ENCODE measurements at places on chromosomes 3 and 15.

GRCh38 chr15:88905576-88905975 is 7.6 kb downstream of the MFGE8 start:
- DNase-seq, result no peak

- DNase-seq, result no peak
These were observed 138.6 kb downstream of the FMN1 start for GRCh38 chr15:33055962-33056361.

- no peak for DNase-seq
These were observed 47.2 kb downstream of the DIPK2A start for GRCh38 chr3:144018776-144019175.

- no peak for DNase-seq
These were observed 25.7 kb downstream of the INSYN1 start for GRCh38 chr15:73727330-73727976.

DNA sequence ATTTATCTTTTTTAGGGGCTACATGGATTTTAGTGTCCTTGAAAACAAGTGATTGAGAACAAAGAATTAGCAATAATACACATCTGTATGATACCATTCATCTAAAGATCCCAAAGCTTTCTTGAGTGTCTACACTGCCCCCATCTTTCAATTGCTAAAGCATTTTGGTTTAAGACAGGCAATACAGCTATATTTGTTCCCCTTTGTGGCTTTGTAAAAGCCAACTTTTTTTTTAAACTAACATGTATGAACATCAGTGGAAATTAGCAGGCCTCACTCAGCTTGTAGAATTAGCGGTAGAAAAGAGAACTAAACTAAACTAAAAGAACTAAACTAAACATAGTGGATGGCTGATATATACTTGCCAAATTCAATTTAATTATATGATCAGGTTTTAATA is 449.6 kb downstream of the MECOM start:
- DNase-seq, result no peak

- no peak for DNase-seq
These were observed 3.8 kb upstream of the ARL14 start for GRCh38 chr3:160673188-160673587.

- DNase-seq, result no peak
These were observed 23.1 kb downstream of the CDCP1 start for GRCh38 chr3:45123030-45123429.
